Stimulated activated CD4-positive, alpha-beta T cell treated with anti-CD3 and anti-CD28 coated beads, Interleukin-1b, Interleukin-23, amount 100 ng/mL, for 1 hour (primary cell): ENCODE measurements at places on chromosomes 11 and 22.

DNA sequence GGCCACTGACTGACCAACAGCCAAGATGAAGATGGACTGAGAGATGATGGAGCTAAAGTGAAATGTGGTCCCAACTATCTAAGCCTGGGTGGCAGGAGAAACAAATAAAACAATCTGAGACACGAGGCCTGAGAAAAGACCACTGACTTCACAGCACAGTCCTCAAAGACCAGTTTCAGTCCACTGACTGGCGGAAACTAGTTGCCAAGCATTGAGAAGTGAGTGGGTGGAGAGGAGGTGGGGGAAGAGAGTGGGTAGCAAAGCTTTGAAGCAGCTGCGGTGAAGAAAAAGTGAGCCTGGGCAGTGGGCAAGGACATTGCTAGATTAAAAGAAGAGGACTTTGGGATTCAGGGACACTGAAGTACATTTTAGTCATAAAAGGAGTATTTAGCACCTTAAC lies 1.9 kb downstream of the MS4A1 start:
- DNase-seq, result no peak

DNA sequence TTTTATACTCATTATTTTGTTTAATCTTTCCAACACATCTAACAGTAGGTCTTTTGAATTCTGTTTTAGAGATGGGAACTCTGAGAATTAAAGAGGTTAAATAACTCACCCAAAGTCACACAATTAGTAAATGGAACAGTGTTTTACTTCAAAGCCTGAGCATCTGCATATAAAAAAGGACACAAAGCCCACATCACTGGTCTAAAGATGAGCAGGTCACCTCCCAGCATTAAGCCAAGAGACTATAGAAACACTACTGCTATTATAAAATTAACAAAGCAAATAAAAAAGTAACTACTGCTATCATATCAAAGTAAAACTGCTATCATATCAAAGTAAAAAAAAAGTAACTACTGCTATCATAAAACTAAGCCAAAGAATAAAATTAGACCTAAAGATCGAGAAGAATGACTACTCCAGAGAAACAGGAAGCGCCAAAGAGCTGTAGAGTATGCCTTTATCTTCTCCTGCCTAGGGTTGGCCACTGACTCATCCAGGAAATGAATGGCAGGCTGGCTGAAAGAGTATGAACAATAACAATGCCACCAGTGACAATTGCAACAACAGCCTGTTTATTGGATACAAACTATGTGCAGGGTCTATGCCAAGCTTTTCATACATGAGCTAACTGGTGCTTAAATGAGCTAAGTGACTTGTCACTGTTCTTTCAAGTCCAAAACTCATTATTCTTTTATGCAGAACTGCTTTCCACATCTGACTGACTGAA lies 1153.0 kb upstream of the TENM4 start:
- DNase-seq, result no peak

DNA sequence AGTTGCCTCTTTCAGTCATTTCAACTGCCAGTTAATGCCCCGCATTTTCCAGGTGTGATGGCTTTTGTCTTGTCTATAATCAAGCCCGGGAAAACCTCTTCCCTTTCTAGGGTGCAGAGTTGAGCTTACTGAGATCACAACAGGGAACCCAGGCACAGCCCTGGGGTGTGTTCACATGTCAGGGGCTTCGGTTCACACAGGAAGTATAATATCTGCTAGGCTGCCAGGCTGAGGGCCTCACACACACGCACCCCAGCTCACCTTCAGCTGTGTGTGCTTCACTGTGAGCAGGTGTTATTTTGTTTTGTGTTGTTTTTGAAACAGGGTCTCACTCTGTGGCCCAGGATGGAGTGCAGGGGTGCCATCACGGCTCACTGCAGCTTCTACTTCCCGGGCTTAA lies 9.7 kb upstream of the SOX10 start:
- DNase-seq, result no peak

- DNase-seq, result no peak
Observed at GRCh38 chr11:111407652-111408051, 28.6 kb upstream of the POU2AF1 start.

GRCh38 chr11:8355416-8355742 lies 91.7 kb upstream of the LMO1 start:
- DNase-seq, result no peak

- DNase-seq, result no peak
Observed at GRCh38 chr11:96337541-96338431, 5.2 kb downstream of the MAML2 start.

GRCh38 chr11:46239801-46240061 lies 37.7 kb upstream of the CREB3L1 start:
- no peak for DNase-seq

DNA sequence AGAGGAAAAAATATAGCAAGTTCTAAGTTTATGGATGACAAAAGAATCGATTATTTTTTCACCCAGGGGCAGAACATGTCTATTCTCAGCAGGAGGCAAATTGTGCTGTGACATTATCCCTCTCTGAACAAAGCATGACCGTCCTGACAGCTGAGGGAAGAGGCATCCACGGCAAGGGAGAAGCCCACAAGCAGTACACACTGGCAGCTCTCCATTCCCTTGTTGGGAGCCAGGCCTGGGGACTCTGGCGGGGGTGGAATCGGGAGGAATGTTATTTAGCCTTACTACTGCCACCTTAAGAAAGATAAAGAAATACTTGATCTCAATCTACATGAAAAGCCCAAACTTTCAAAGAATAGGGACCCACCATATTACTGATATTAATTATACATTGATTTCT lies 3.4 kb downstream of the KIRREL3 start:
- no peak for DNase-seq

GRCh38 chr11:8263109-8263768 lies 439 bp downstream of the LMO1 start:
- DNase-seq, result no peak

GRCh38 chr11:6397156-6397555 lies 6.9 kb downstream of the SMPD1 start:
- no peak for DNase-seq

DNA sequence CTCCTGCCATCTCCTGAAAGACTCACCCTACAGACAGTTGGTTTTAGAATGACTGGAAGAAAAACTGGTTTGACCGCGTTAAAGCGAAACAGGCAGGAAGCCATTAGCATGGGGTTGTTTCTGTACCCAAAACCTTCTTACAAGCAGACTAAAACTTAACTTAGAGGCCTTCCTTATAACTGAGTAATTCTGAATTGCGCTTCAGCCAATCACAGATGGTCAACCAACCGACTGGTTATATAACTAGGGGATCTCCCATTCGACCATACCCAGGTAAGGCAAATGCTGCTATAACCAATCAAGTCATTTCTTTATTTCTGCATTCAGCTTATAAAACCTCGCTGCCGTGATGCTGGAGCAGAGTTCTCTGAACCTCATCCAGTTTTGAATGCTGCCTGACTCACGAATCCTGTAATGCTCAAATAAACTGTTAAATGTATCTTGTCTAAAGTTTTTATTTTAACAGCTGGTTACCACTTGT lies 87.8 kb upstream of the DRD2 start:
- no peak for DNase-seq

GRCh38 chr11:32421992-32422391 lies 13.3 kb downstream of the WT1 start:
- DNase-seq, result no peak

DNA sequence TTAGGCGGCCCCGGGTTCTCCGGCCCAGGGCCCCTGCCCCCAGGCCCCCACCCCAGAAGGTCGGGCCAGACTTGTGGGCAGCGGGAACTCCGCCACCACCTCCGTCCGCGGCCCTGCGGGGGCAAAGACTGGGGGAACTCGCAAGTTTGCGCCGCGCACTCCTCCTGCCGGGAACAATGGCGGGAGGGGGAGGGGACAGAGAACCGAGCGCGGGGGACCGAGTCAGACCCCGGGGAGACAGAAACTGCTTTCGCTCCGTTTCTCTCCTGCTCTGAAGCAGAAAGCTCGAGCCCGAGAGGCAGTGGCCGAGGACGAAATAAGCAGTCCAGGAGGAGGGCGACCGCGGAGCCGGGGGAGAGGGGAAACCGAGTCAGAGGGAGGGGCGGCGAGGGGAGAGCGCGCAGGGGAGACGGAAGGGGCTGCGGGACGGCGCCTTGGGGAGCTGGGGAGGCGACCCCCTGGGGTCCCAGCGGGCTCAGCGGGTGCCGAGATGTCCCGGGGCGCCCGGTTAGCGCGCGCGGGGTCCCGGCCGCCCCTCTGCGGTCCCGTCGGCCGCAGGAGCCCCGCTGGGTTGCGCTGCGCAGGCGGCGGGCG lies 555 bp downstream of the TP53I11 start:
- no peak for DNase-seq

DNA sequence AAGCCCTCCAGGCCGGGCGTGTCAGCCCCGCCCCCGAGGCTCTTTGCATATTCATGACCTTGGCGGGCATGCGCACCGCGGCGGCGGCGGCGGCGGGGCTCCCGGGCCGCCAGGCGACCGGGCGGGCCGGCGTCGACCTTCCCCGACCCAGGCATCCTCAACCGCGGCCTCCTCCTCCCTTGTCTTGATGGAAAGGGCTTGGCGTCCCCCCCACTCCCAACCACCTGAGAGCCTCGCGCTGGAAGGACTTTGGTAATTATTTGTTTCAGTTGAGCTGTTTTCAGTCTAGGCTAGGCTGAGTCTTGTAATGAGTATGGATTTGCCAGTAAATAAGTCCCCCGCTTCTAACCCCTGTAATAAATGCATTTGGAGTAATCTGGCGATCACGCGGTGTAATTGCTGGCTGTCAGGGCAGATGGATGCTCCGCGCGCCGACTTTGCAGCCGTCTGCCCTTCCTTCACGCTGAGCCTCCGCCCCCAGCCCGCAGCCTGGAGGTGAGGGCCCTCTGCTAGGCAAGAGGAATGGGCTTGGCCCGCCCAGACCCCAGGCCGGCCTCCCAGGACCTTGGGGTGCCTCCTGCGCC lies 25.2 kb downstream of the FLRT1 start:
- DNase-seq, result peak; percentile 29

DNA sequence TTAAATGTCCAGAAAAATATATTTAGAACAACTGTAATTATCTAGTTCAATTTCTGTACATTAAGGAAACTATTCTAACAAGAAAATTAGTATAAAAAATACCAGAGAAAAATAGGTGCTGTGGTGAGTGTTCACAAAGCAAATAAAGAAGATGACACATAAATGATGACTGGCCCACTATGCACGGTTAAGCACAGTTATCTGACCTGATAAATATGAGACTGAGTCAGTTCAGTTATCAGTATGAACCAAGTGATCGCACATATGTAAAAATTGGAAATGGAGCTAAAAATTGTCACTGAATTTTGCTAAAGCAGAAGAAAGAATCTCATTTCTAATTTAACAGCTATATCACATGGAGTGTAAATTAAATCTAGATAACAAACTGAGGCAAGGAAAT lies 18.8 kb upstream of the MAML2 start:
- no peak for DNase-seq

DNA sequence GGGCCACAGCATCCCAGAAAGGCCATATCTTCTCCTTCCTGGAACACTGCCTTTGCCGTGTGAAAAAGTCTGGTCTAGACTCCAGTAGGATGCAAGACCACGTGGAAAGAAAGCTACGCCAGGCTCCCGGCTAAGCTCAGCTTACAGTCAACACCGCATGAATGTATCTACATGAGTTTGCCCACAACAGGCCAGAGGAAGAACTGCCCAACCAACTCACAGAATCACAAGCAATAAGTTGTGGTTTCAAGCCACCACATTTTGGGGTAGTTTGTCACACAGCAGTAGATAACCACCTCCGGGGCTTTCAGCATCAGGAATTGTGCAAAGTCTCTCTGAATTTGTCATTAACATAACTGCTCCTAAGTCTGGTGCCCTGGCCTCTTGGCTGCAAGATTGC lies 27.3 kb downstream of the HSPA8 start:
- no peak for DNase-seq

GRCh38 chr11:26909991-26910591 lies 83.8 kb upstream of the FIBIN start:
- no peak for DNase-seq

GRCh38 chr11:44799012-44799411 lies 72.2 kb downstream of the TSPAN18 start:
- no peak for DNase-seq

DNA sequence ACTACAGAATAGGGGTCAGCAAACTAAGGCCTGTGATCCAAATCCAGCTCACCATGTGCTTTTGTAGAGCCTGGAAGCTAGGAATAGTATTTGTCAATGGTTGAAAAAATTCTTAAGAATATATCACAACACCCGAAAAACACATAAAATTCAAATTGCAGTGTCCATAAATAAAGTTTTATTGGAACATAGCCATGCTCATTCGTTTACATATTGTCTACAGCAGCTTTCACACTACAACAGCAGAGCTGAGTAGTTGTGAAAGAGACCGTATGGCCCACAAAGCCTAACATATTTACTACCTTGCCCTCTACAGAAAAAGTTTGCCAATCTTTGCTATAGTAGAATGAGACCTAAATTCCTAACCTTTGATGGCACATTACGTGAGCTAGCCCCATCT lies 125.7 kb downstream of the CADM1 start:
- DNase-seq, result no peak

DNA sequence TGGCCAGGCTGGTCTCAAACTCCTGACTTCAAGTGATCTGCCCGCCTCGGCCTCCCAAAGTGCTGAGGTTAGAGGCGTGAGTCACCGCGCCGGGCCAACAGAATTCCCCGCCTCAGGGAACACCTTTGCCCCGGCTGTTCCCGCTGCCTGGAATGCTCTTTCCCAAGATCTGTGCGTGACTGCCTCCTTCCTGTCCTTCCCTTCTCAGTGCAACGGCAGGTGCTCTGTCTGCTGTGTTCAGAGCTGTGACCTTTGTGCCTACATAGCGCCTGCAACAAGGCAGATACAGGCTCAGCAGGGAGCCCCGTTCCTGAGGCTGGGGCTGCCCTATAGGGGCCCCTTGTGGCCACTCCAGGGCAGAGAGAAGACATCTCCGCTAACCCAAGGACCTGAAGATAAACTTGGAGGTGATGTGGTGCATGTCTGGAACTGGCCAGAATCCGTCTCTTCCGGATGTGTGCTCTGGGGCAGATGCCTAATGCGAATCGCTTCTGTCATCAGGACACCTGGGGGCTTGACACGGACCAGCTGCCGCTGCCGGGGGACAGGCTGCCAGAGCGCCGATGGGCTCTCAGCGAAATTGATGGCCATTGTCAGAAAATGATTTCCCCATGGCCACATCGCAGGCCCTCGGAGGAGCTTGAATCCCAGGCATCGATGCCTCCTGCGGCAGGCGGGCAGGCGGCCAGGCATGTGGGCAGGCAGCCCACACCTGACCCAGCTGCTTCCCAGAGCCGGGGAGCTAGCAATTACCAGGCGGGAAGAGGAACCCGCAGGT lies 43.5 kb upstream of the TCF20 start:
- no peak for DNase-seq

- DNase-seq, result no peak
Observed at GRCh38 chr11:64916040-64916774, 802 bp downstream of the ATG2A start.

GRCh38 chr11:113022262-113022661 lies 61.0 kb downstream of the NCAM1 start:
- DNase-seq, result no peak
